Foreskin keratinocyte (primary cell): ENCODE measurements at places on chromosomes 1 and 21. TPM values are rescaled to one million over a fixed set of nuclear protein-coding genes. Genes with fewer than 3 reads are reported as not detected.

The PAX7 gene
- polyA plus RNA-seq, result not detected in 2 replicates

DNA sequence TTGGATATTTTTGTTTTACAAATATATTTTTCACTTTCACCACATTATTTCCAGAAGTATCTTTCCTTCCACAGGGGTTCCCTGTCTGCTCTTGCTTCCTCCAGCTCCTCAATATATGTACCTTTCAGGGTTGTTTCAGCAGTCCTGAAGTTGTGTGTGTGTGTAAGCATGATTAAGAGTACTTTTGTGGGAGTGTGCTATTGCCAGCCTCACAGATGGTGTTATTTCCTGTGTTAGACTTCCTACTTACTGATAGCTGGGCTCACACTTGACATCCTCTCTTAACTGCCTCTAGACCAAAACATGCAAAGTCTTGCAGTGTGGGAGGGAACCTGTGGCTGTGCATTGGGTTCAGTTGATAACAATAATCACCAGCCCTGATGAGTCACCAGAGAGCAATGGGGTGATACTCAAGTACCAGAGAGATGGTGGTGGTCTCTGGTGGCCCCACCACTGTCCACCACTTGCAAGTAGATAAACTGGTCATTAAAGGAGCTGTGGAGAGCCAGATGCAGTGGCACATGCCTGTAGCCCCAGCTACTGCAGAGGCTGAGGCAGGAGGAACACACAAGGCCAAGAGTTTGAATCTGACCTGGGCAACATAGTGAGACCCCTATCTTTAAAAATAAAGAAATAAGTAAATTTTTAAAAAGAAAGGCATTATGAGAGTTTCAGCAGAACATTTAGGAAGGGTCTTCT lies 126.7 kb downstream of the NR5A2 start:
- peak; percentile 74 for DNase-seq

DNA sequence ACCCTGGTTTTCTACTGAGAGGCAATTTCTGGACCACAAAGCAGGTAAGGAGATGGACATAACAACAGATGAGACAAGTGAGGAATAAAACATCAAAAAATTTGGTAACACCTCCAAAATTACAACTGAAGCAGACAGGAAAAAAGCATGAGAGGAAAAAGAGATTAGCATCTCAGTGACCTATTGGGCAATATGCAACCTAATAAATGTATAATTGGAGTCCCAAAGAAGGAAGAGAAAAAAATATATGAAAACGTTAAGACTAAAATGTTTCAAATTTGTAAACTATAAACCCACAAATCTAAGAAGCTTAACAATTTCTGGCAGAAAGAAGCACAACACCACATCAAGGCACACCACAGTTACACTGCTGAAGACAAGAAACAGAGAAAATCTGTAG lies 208.2 kb upstream of the TNR start:
- DNase-seq, result no peak

DNA sequence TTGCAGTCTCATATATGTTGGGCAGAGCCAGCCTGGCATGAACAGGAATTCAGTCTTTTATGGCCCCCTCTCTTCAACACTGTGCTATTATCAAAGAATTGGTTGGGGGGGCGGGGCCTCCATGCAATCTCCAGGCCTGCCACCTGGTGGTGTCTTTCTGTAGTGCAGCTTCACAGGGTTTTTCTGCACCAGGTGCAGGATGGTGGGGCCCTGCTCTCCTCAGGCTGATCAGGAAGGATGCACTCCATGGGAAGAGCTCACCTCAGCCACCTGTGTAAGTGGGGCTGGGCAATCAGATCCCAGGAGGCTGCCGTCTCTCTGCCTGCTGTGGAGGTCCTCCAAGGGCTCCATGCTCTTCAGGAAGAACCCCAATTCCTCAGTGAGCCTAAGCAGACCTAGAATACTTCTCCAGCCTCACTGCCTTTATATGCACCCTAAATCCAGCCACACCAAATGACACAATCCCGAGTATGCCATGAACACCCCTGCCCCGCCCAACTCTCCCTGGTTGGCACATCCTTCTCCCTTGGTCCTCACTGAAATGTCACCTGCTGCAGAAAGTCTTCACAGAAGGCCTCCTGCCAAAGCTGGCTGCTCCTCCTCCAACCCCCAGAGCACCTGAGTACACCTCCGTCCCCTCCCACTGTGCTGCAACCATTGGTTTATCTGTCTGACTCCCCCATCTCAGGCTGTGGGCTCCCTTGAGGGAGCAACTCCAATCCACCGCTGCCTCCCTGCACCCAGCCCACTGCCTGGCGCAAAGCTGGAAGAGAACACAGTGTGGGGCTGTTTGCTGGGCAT lies 16.5 kb downstream of the STK40 start:
- DNase-seq, result peak; percentile 39

The OTUD7B gene
- polyA plus RNA-seq, result 1.9 and 2.1 TPM in 2 replicates

GRCh38 chr1:155202731-155203515 lies 4.8 kb downstream of the THBS3 start:
- DNase-seq, result no peak

The TSSK3 gene
- 0.06 TPM in 1 of 2 replicates, not detected in the other for polyA plus RNA-seq

- DNase-seq, result no peak
Measured at GRCh38 chr1:205518661-205519540, 14.4 kb downstream of the CDK18 start.

DNA sequence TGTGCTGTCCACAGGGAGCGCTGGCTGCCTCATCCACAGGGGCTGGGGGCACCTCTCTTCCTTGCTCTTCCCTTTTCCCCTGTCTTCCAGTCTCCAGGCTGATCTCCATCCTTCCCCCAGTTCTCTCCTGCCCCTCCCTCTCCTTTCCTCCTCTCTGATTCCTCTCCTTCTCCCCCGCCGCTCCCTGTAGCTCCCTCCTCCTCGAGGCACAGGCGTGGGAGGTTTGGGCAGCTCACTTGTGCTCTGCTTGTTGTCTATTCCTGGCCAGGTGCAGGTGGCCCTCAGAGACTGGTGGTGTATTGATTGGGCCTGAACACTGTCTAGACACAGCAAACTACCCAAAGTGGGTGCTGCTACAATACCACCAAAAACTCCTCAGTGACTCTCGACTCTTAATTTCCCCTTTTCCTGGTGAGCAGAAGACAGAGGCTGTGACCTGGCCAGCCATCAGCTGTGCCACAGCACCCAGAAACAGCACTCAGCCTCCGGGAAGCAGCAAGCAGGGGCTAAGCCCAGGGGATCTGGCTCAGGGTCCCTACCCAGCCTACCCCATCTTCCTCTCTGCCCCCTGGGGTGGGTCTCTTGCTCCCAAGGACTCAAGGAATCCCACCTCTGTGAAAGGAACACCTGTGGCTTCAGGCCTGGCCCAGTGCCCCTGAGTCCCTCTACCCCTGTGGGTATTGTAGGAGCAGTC lies 93.3 kb downstream of the DDX20 start:
- DNase-seq, result no peak

The INSRR gene
- not detected in 2 replicates for polyA plus RNA-seq

The FYB2 gene
- polyA plus RNA-seq, result not detected in 2 replicates

The MPZ gene
- polyA plus RNA-seq, result 0.49 and 0.58 TPM in 2 replicates

- DNase-seq, result no peak
Measured at GRCh38 chr1:51726544-51727225, 109.8 kb downstream of the OSBPL9 start.

The LCE1D gene
- not detected in 2 replicates for polyA plus RNA-seq

GRCh38 chr1:178161516-178161915 lies 67.6 kb downstream of the RASAL2 start:
- no peak for DNase-seq

DNA sequence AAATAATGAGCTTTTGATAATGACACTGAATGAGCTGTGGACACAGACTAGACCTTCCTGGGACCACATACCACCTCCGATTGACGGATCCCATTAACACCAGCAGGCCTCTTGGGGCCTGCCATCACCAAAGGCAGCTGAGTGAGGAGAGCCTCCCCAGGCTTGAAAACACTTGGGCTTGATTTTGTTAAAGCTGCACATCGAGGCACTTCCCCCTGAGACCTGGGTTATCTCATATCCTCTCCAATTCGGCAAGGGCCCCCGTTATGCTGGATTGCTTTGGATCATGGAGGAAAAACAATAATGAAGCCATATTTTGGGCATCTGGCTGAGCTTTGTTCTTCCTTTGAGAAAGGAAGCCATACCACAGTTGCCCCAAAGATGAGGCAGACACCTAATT lies 143.0 kb downstream of the AJAP1 start:
- no peak for DNase-seq

GRCh38 chr1:67608661-67609576 lies 76.1 kb upstream of the GADD45A start:
- no peak for DNase-seq

The TENT5C gene
- 0.02 and 0.07 TPM in 2 replicates for polyA plus RNA-seq

DNA sequence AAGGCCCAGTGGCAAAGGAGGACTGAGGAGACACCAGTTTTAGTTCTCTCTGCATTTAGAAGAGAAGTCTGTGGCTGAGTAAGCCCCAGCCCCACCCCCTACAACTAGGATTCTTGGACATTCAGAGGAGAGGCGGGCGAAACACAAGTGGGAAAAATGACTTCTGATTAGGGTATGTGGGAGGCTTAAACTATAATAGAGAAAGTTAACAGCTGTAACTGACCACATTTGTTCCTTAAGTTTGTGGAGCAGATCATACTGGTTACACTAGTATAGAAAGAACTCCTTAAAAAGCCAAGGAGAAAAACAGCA lies 11.2 kb upstream of the TRIM33 start:
- DNase-seq, result no peak

The GBP2 gene
- 0.09 and 0.11 TPM in 2 replicates for polyA plus RNA-seq

The GBP6 gene
- polyA plus RNA-seq, result 0.02 and 0.14 TPM in 2 replicates

The DIRAS3 gene
- 0.16 and 0.22 TPM in 2 replicates for polyA plus RNA-seq

GRCh38 chr21:39504230-39504629 lies 52.5 kb downstream of the SH3BGR start:
- DNase-seq, result no peak

- DNase-seq, result no peak
Measured at GRCh38 chr1:30749691-30750583, 7.6 kb downstream of the LAPTM5 start.

The FCGR3A gene
- not detected in 2 replicates for polyA plus RNA-seq

The FAM110D gene
- polyA plus RNA-seq, result 0.02 and 0.03 TPM in 2 replicates

The HUNK gene
- 0.06 and 0.22 TPM in 2 replicates for polyA plus RNA-seq

DNA sequence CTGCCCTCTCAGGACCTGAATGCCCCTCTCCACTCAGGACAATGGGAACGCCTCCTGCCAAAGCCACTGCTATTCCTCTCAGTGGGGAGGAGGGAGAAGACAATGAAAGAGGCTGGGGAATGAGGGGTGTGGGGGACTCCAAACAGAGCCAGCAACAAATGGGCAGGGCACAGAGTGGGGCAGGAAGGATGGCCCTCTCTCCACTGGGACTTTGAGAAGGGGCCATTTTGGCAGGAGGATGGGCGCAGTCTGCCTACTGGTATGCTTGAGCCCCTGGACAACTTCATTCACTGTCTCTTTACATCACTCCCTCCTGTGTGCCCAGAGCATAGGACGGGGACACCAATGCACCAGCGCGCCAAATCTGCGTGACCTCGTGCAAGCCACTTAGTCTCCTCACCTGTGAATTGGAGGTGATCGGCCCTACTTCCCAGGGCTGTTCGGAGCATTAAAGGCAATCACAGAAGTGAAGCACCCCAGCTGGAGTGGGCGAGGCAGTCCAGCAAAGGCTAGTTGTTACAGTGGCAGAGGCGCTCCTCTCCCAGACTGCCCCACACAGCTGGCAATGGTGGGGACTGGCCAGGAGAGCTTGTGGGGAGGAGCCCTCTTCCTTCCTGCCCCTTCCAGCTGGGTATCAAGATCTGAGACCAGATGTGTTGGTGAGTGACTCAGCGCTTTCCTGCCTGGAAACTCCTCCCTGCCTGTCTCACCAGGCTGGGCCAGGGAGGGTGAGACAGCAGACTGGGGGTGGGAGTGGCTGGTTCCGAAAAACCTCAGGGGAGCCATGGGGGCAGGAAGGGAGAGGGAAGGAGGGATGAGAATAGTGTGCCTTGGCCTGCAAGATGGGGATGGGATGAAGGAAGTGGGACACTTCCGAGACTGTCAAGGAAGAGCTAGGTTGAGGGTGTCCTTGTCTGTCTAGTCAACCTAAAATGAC lies 22.4 kb upstream of the SYNC start:
- DNase-seq, result peak; percentile 78

- DNase-seq, result no peak
Measured at GRCh38 chr1:106292130-106292529, 764.3 kb upstream of the PRMT6 start.

DNA sequence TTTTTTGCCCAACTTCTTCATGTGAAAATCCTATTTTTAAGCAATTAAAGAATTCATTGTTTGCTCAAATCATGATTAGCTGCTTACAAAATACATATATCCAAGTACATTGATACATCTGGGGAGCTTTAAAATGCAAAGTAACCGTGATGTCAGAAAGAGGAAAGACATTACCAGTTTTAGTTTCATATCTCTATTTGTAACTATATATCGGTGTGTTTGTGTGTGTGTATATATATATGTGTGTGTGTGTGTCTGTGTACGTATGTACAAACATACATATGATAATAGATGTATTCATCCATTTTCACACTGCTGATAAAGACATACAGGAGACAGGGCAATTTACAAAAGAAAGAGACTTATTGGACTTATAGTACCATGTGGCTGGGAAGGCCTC lies 310.1 kb downstream of the DPYD start:
- no peak for DNase-seq

The ZSCAN20 gene
- 0.56 and 0.59 TPM in 2 replicates for polyA plus RNA-seq

The SPAG17 gene
- polyA plus RNA-seq, result 0.18 and 0.20 TPM in 2 replicates
